ENCODE measurements at places on chromosomes 7 and 10.

DNA sequence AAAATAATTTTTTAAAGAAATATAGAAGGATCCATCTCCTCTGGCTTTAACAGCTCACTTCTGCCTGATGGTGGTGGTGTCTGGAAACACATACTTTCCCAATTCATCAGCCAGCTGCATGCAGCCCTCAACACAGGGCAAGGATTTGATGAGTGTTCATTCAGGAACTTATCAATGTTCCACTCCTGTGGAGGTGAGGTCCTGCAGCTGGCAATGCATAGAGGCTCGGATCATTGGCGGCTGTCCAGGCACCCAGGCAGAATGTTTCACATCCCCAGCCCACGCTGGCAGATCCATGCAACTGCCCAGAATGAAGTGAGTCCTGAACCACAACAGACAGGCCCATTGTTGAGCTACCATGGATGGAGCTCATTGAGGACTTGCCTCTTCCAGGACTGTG, 55.2 kb upstream of the KCNMA1 start:
- no peak for DNase-seq

- DNase-seq: no peak
Measured at GRCh38 chr7:99525713-99526440, 21.4 kb downstream of the ZKSCAN5 start.

DNA sequence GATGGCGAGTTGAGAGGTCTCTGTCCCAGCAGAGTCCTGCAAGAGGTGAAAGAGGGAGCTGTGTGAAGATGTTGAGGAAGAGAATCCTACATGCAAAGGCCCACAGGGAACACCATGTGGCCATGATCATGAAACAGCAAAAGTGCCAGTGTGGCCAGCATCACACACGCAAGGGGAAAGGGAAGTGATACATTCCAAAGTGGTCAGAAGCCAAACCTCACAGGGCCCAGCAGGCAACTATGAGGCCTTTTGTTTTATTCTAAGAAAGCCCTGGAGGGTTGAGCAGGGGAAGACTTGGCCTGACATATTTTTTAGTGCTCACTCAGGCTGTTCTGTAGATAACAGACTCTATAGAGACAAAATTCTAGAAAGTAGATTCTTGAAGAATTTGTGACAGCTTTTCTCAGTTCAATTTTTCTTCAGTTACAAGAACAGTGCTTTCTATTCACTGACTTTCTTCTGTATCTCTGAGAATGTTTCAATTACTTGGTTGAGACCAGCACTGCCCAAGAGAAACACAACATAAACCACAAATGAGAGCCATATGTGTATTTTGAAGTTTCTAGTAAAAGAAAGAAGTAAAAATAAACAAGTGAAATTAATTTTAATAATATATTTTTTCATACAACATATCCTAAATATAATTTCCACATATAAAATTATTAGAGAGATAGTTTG, 82.3 kb downstream of the HTR7 start:
- DNase-seq: no peak

GRCh38 chr10:61994405-61995219, 93.1 kb downstream of the ARID5B start:
- DNase-seq: no peak

DNA sequence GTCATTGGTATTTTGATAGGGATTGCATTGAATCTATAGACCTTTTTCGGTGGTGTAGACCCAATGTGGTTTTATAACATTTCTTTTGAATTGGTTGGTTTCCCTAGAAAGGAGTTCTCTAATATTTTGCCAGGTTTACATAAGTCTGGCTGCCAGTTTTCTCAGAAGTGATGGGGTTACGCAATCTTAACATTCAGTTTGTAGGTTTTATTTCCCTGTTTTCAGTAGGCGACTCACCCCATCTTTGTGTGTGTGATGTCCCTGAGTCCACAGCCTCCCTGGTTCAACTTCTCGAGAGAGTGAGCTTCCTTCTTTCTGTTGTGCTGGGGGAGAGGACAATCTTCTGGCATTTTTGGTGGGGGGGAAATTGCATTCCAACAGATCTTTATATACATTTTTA, 9.6 kb upstream of the KIF5B start:
- DNase-seq: no peak

DNA sequence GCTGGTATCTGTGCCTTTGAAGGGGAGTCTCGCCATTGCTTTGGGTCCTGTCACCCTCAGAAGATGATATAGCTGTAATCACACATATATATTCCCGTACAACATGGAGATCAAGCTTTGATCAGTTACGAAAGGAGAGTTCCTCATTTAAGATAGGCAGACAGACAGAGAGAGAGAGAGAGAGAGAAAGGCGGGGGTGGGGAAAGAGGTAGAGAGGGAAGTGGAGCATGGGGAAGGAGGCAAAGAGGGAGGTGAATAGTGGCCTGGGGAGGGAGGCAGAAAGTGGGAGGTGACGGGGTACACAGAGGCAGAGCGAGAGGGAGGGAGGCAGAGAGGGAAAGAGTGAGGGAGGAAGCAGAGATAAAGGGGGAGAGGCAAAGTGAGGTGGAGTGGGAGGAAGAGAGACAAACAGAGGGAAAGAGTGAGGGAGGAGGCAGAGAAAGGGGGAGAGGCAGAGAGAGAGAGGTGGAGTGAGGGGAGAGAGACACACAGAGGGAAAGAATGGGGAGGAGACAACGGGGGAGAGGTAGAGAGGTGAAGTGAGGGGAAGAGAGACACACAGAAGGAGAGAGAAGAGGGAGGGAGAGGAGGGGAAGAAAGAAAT, 44.6 kb upstream of the C1QL3 start:
- DNase-seq: no peak

DNA sequence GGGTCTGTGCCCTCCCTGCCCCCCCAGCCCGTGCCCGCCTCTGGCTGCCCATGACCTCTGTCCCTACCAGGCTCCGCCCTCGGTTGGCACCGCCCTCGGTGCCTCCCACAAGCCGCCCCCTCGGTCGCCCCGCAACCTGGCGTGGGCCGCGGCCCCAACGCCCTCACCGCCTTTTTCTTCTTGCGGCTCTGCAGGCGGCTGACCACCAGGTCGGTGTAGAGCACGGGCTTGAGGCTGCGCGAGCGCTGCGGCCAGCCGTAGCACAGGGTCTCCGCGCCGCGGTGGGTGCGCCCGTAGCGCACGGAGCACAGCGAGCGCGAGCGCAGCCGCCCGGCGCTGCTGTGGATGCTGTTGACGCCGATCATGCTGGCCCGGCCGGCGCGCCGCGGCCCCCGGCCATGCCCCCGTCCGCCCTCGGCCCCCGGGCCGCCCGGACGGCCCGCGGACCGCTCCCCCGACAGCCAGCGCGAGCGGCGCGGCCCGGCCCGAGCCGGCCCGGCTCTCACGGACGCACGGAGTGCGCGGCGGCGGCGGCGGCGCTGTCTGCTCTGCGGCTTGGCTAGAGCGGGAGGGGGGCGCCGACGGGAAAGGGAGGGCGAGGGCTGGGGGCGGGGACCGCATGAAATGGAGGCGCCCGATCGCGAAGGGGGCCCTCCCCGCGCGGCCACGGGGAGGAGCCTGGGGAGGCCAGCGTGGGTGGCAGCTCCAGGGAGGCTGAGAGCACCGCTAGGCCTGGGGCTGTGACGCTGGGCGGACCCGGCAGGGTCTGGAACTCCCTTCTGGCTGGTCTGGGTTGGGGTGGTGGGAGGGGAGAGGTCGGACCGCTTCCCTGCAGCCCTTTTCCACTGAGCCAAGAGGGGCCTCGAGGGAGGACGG, 9.6 kb downstream of the PSD start:
- DNase-seq: peak; percentile 72

DNA sequence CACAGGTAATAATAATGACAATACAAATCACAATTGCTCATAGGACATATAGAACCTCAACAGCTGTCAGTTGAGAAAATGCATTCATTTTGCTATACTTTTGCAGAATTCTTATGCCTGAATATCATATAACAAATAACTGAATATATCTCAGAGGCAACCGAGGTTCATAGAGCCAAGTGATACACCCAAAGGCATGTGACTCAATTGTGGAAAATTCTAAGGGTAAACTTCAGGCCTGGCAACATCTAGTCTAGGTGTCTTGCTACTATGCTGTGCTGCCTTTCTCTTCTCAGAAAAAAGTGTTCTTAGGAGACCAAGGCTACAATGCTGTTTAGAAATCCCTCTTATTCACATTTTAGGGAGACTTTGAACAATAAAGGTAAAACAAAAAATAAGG, 270.7 kb downstream of the BAMBI start:
- DNase-seq: no peak

All from stimulated activated naive CD4-positive, alpha-beta T cell treated with Interleukin-2 at 50 U/mL for 16 hours (primary cell).